ENCODE measurements at places on chromosomes 16 and 17. TPM values are rescaled to one million over a fixed set of nuclear protein-coding genes. Genes with fewer than 3 reads are reported as not detected.

PLA2G10 gene
- total RNA-seq, result 0.94 TPM

CBX4 gene
- 5.7 TPM for total RNA-seq

SLC12A3 gene
- not detected for total RNA-seq

KRT24 gene
- total RNA-seq, result not detected

USH1G gene
- 3.5 TPM for total RNA-seq

ZFHX3 gene
- total RNA-seq, result 1.0 TPM

ALDH3A1 gene
- total RNA-seq, result 0.17 TPM

RAC3 gene
- total RNA-seq, result 293 TPM

PRKCB gene
- 16.4 TPM for total RNA-seq

SCN4A gene
- 8.5 TPM for total RNA-seq

OR1G1 gene
- total RNA-seq, result not detected

OR1F1 gene
- total RNA-seq, result 0.38 TPM

SMARCD2 gene
- 133 TPM for total RNA-seq

CCDC57 gene
- total RNA-seq, result 6.7 TPM

CETP gene
- not detected for total RNA-seq

PIK3R6 gene
- total RNA-seq, result 0.24 TPM

SDK2 gene
- 5.1 TPM for total RNA-seq

MYH2 gene
- 27.7 TPM for total RNA-seq

EVPL gene
- 1.3 TPM for total RNA-seq

GLIS2 gene
- 9.0 TPM for total RNA-seq

SRCIN1 gene
- total RNA-seq, result 1.3 TPM

KRTAP9-4 gene
- not detected for total RNA-seq

CACNA1H gene
- total RNA-seq, result 34.5 TPM

PIPOX gene
- 42.8 TPM for total RNA-seq

KRTAP9-2 gene
- not detected for total RNA-seq

MYH11 gene
- 1.0 TPM for total RNA-seq

TBC1D3G gene
- not detected for total RNA-seq

CES4A gene
- 0.39 TPM for total RNA-seq

CLEC18A gene
- total RNA-seq, result 0.16 TPM

HSD17B1 gene
- 1.7 TPM for total RNA-seq

LLGL2 gene
- total RNA-seq, result 63.9 TPM

ATP5PD gene
- total RNA-seq, result 244 TPM

CCL7 gene
- not detected for total RNA-seq

OXLD1 gene
- 46.0 TPM for total RNA-seq

FKBP10 gene
- 137 TPM for total RNA-seq

ATP1B2 gene
- total RNA-seq, result 14.9 TPM

TBC1D3D gene
- not detected for total RNA-seq

ADAD2 gene
- total RNA-seq, result 1.5 TPM

SULT1A2 gene
- total RNA-seq, result 0.12 TPM

MYH1 gene
- not detected for total RNA-seq

Data from GM23338 (cell line).